ENCODE measurements at places on chromosomes 5 and 9. TPM values are rescaled to one million over a fixed set of nuclear protein-coding genes. Genes with fewer than 3 reads are reported as not detected.

GRCh38 chr9:35349287-35349990, 140.5 kb upstream of the RUSC2 start:
- no peak for DNase-seq

GRCh38 chr5:146070746-146071145, 34.6 kb downstream of the PLAC8L1 start:
- no peak for DNase-seq

Gene GABRB2
- 1.4 TPM for total RNA-seq

DNA sequence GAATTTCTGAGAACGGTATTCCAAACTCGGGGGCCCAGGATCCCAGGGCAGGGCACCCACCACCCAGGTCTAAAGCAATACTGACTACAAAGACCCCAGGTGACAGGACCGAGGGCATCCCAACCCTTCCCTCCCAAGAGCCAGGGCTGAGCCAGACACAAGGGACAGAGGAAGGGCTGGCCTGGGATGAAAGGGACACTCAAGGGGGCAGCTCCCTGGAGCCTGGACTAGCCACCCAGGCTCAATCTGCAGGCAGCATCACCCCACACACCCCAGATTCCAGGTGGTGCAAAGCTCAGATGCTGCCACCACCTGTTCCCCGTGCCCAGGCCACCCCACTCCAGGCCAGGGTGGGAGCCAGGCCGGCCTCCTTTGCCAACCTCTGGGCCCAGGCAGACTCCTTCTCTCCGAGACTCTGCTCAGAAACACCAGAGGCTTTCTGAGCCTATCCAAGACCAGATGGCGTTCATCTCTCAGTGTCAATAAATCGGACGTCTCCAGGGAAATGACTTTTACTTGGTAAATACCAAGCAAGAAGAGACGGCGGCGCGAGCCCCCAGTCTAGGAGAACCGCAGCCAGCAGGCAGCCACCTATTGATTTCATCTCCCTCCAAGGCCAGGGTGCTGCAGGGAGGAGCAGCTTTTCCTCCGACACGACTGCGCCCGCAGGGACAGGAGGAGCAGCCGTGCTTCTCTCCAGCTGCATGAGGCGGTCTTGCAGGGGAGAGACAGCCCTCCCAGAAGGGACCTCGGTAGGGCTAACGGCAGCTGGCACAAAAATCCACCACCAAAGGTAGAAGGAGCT, 94.1 kb upstream of the ADAMTS2 start:
- no peak for DNase-seq

GRCh38 chr5:110517396-110517795, 209.1 kb downstream of the TMEM232 start:
- DNase-seq: no peak

GRCh38 chr5:54630738-54631359, 113.3 kb downstream of the SNX18 start:
- peak; percentile 32 for DNase-seq

DNA sequence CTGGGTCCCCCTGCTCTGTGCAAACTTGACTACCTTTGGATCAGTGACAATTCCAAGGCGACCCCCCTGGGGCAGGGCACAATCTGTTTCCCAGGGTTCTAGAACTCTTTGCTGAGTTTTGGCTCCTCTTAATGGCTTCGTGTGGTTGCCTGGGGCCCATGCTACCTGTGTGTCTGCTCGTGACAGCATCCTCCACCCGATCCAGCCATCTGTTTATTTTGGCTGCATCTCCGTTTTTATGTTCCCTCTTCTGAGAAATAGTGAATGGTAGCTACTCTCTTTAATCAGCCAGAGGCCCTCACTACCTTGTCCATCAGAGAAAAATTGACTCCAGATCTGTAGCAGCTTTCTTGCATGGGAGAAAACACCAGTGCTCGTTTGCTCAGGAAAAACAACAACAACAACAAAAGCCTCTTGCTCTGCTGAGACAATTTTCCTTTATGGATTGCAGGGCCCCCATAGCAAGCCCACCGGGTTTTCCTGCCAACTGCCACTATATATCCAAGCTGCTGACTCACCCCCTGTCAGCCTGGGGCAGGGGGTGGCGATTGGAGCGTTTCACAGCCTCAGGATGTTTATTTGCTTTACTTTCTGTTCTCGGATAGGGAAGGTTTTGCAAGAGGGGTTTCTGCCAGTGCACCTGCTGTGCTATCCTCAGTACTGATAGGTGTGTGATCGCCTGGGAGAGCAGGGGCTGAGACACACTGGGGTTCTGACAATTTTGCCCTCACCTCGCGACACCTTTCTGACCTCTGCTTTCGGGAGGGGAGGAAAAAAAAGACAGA, 607.8 kb downstream of the BNC2 start:
- DNase-seq: no peak

Gene PCDHB5
- 3.1 TPM for total RNA-seq

DNA sequence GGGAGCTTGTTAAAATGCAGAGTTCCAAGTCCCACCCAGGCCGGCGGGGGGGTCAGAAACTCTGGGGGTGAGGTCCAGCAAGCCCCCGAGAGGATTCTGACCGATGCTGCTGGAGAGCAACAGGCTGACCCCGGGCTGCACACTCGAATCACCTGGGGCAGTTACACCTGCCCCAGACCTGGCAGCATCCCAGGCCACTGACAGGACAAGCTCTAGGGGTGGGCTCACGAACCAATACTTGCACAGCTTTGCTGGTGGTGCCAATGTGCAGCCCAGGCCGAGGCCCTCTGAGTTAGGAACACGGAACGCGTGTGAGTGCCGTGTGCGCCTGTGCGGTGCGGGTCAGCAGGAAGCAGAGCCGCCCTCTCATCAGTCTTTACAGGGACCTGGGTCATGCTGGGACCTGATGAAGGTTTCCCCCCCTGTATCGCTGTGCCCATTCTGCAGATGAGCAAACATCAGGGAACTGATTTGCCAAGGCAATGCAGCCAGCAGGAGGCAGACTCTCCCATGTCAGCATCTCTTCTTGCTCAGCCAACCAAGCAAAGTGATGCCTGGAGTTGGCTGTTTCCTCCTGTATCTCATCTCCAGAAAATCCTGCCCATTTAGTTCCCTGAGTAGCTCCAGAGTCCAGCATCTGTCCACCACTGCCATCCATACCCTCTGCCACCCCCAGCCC, 16.3 kb downstream of the FAM163B start:
- no peak for DNase-seq

Gene FGF1
- total RNA-seq: 39.9 TPM

GRCh38 chr5:82045554-82046275, 73.9 kb downstream of the ATG10 start:
- DNase-seq: no peak

GRCh38 chr5:170479484-170479883, 24.3 kb upstream of the KCNIP1 start:
- DNase-seq: no peak

DNA sequence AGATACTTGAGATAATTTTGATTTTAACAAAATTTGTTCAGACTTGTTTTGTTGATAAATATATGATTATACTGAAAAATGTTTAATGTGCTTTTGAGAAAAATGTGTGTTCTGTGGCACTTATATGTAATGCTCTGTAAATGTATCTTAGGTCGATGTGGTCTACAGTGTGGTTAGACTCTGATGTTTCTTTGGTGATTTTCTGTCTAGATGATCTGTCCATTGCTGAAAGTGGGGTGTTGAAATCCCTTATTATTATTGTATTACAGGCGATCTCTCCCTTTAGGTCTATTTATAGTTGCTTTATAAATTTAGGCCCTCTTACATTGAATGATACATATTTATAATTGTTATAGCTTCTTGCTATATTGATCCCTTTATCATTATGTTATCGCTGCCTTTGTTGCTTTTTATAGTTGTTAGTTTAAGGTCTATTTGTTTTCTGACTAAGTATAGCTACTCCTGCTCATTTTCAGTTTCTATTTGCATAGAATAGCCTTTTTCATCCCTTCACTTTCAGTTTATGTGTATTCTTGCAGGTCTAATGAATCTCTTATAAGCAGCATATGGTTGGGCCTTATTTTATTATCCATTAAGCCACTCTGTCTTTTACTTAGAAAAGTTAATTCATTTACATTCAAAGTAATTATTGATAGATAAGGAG, 124.3 kb downstream of the MRPS30 start:
- DNase-seq: no peak

Gene BASP1
- 9.4 TPM for total RNA-seq

GRCh38 chr5:72624641-72625236, 117.5 kb upstream of the ZNF366 start:
- no peak for DNase-seq

GRCh38 chr9:128683340-128684064, 5.5 kb upstream of the SET start:
- DNase-seq: peak; percentile 68

Gene RNF183
- total RNA-seq: not detected

GRCh38 chr5:176350416-176350815, 11.1 kb downstream of the KIAA1191 start:
- no peak for DNase-seq

Gene SCGB3A2
- not detected for total RNA-seq

GRCh38 chr5:170111088-170111785, 5.5 kb downstream of the FOXI1 start:
- no peak for DNase-seq

DNA sequence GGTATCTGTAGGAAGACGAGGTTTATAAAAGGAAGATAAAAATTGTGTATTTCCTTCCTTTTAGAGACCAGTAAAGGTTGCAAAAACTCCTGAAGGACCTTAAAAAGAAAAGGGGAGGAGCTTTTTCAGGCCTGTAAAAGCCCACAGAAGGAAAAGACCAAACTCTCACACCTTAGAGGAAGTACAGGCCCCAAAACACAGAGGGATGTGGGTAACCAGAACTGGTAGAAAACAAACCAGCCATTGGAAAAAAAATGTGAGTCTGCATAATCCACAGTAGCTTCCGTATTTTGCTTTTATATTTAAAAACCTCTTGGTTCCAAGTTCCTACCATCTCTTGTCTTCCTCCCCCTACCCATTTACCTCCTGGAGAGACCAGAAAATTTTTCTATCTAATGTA, 8.5 kb downstream of the GIN1 start:
- no peak for DNase-seq

- no peak for DNase-seq
Observed at GRCh38 chr5:170333161-170333910, 35.8 kb upstream of the LCP2 start.

DNA sequence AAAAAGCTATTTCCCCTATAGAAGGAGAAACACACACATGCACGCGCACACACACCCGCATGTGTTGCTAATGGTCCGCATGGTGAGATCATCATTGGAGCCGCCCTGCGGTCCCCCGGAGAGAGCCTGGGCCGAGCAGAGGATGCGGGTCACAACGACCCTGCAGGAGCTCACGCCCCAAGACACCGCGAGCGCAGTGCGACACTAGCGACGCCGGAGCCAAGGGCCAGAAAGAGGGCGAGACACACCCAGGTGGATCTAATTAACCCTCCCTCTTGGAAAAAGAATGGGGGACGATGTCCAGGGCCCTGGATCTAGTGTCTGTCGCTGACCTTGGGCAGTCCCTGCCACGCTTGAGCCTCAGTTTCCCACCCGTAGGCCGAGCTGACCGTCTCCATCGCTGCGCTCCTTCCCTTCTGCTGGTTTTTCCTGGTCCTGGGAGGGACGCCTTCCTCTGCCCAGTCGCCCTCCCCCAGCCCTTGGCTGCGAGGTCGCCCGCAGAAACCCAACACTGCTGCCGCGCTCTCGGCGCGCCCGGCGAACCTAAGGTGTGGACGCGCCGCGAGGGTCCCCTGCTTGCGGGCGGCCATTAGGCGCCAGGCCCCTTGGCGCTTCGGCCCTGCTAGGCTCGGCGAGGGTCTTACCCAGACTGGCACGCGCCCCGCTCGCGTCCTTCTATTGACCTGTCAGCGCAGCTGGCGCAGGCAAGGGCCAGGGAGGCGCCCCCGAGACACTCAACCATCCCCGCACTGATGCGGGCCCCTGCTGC, 47.5 kb upstream of the RNF20 start:
- DNase-seq: peak; percentile 36

DNA sequence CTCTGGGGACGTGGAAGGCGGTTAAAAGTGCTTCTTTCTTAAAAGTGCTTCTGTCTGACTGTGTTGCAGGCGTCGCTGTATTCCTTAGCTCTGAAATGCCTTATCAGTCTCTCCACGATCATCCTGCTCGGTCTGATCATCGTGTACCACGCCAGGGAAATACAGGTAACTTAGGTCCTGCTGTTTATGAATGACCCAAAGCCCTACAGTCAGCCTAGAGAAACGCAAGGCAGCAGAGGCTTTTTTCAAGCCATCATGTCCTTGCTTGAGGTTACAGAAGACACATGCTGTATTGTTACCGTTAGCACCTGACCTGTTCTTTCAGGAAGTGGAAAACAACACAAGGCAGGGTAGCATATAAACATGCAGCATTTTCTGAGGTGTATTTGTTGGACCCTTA, 2.0 kb downstream of the KCNN2 start:
- no peak for DNase-seq

Gene CNTFR
- 21.3 TPM for total RNA-seq
